ENCODE measurements at places on chromosomes 12 and 14. TPM values are rescaled to one million over a fixed set of nuclear protein-coding genes. Genes with fewer than 3 reads are reported as not detected.

DNA sequence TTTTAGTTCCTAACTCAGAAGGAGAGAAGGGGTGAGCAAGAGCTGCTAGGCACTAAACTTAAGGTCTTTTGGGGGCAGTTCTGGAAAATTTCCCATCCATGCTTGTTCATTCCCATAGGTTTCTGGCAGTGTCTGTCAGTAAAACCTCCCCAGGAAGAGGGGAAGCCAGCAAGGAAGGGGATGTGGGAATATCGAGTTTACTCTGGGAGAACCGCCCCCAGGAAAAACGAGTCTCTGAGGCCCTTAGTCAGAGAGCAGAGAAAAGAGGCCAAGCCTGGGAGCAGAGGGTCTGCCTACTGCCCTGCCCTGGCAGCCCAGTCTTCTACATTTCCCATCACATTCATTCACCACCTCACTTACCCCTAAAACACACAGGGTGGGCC is 55.9 kb downstream of the TMCC3 start:
- DNase-seq, result no peak

The KCTD10 gene
- 56.9 TPM for total RNA-seq

The SNAPC1 gene
- 10.5 TPM for total RNA-seq

The INHBE gene
- total RNA-seq, result 0.23 TPM

The RNF212B gene
- total RNA-seq, result not detected

GRCh38 chr12:50613463-50613862 is 108.7 kb downstream of the DIP2B start:
- DNase-seq, result no peak

Measured in activated naive CD4-positive, alpha-beta T cell treated with anti-CD3 and anti-CD28 coated beads, Interleukin-2, amount 50 U/mL, for 72 hours (primary cell).